NCI-H2081 treated with DMSO at 0.1 percent for 48 hours (cell line): ENCODE measurements at places on chromosomes 6 and 20.

DNA sequence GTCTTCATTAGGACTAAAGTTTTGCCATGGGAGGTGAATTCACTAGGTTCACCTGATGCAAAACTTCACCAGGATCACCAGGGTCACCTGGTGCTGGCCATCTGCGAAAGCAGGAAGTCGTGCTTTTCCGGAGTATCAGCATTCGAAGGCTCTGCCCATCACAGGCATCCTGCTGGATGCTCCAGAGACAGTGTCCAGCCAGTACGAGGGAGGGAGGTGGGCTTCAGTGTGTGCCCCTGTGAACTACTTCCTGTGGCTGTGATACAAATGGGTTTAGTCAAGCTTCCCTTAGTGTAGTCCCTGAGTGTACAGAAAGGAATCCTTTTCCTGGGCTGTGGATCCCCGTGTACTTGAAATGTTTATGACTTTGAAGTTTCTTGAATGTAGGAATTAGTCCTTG lies 3.4 kb upstream of the RPS6KA2 start:
- DNase-seq = no peak

DNA sequence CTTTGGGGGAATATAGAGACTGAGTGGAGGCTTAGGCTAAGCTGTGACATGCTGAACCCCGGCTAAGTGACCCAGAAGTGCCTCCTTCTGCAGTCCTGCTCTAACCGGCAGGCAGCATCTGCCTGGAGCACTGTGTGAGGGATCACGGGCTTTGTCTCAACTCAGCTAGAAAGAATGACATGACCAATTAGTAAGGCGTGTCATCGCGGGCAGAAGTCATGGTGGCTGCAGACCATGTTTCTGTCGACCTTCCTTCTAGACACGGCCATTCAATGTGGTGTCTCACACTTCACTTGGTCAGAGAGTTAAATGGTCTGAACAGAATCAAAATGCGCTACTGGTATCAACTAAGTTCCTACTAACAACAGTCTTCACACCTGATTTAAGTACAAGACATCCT lies 35.0 kb downstream of the HUS1B start:
- DNase-seq = no peak

DNA sequence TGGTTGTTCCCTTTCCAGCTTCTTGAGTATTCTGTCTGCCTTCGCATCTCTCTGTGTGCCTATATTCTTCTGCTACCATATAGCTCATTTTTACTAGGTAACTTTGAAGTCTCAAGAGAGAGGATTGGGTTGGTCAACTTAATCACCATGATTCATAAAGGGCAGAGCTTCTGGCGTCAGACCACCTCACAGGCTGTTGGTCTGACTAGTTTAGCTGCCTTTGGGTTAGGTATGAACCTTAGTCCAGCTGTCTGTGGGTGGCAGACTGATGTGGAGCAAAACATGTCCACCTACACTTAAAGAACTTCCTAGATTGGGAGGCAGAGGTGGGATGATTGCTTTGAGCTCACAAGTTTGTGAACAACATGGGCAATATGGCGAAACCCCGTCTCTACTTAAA lies 192.2 kb upstream of the SGK1 start:
- DNase-seq = no peak

DNA sequence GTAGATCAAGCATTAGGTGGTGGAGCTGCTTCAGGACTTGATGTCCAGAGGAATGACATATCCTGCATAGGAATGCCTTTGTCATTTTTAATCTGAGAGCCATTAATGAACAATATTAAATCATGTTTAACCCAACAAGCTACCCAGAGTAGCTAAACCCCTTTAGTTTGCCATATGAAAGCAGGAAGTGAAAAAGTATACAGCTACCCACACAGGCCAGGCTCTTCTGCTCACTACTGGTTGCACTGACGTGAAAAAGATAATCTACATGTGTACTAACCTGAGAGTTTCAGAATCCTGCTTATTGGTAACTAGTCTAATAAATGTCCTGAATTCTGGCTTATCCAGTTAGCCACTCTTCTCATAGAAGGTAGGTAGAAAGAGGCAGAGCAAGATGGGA lies 19.9 kb downstream of the GLYATL3 start:
- no peak for DNase-seq
